ENCODE measurements at places on chromosomes 3 and 15.
A peak's percentile ranks its signal among the peaks of the same experiment; 100 is the strongest.

GRCh38 chr3:45906681-45907407 lies 20.5 kb downstream of the CCR9 start:
- no peak for DNase-seq

DNA sequence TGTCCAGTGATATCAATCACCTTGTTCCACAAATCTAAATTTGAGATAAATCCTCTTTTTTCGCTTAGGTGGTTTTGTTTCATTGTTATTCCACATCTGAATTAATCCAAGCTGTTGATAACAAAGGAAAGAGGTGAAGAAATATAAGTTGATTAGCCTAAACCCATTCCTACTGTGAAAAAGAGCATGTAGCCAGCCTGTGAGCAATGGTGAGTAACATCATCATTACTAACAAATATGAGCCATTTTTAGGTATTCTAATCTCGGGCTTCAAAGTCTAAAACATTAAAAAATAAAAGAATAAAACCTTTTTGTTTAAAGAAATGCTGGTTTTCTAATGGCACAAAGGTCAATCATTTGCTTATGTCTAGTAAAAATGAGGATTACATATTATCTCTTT lies 52.1 kb upstream of the P3H2 start:
- DNase-seq, result no peak

DNA sequence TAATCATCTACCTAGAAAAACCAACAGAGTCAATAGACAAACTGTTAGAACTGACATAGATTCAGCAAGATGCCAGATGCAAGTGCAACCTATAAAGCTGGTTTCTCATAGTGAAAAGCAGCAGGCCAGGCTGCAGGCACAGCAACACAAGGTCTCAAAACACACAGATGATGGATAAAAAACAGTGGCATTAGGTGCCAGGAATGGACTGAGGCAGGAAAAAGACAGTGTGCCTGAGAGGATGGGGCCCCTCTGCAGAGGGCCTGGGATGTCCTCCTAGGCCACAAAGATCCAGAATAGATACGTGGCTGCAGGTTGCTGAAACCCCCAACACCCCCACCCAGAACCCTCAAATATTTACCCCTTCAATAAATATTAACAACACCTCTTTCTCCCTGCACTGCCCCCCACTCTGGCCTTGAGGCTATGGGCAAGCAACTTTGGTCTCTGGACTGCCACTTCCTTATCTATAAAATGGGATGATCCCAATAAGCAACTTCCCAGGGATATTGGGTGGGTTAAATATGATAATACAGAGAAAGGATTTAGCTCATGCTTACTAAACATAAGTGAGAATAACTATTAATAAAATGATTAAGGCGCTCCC lies 35.2 kb upstream of the FGD5 start:
- DNase-seq, result no peak

DNA sequence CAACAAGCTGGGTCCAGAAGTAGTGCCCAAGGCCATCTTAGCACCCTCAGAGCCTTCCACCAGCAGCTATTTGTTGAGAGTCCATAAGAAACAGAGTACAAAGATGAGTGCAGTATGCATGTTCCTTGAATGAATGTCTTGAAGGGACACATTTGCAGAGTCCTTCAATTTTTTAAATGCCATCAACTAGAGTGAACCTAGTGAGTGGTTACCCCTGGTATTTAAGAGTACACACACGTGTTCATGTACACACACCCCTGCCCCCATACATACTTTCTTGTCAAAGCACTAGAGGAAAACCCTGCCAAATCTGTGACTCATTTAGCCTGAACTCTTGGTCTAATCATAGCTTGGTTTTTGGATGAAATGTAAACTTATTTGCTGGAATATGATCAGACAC lies 84.5 kb upstream of the GALNT15 start:
- no peak for DNase-seq

- no peak for DNase-seq
Measured at GRCh38 chr3:128367761-128368160, 98.9 kb downstream of the DNAJB8 start.

GRCh38 chr3:77038468-77038929 lies 1.4 kb upstream of the ROBO2 start:
- peak; percentile 84 for DNase-seq

DNA sequence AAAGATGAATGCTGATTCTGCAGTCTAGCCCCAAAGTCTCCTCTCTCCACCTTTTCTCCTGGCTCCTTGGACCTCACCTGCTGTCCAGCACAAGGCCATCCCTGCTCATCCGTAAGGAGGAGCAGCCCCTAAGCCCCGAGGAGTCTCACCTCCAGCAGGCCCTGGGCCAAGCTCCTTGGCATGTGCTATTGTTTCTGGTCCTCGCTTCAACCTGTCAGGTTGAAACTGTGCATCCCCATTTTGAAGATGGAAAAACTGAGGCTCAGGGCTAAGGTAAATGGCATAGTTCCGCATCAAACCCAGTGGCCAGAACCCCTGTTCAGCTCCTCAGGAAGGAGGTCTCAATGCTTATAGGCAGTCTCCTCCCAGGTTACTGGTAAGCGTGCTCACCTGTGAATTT lies 26.1 kb downstream of the CHDH start:
- DNase-seq, result no peak

GRCh38 chr3:97821287-97821773 lies 481 bp upstream of the CRYBG3 start:
- no peak for DNase-seq

DNA sequence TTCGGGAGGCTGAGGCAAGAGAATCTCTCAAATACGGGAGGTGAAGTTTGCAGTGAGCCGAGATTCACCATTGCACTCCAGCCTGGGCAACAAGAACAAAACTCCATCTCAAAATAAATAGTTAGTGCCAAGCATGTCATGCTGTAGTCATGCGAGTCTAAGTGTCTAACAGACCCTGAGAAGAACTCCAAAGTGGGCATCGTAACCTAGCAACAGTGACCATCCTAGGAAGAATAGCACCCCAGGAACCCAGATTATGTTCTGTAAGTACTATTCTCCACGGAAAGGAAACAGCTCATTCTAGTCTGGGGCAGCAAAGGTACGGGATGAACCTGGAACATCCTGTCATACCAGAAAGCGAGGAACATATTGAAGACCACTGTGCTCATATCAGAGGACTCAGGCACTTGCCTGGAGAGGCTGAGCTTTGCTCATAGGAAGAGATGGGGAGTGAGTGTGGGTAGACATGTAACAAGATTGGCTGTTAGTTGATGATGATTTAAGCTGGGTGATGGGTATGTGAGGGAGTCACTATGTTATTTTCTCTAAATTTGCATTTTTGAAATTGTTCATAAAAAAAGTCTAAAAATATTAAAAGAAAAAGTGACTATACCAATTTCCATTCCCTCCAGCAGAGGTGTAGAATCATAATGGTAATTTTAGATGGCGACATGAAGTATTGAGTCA lies 31.7 kb downstream of the BCL2L10 start:
- DNase-seq, result no peak

- no peak for DNase-seq
Measured at GRCh38 chr3:46913644-46914043, 36.1 kb downstream of the PTH1R start.

- no peak for DNase-seq
Measured at GRCh38 chr15:90637693-90638092, 79.5 kb upstream of the BLM start.

DNA sequence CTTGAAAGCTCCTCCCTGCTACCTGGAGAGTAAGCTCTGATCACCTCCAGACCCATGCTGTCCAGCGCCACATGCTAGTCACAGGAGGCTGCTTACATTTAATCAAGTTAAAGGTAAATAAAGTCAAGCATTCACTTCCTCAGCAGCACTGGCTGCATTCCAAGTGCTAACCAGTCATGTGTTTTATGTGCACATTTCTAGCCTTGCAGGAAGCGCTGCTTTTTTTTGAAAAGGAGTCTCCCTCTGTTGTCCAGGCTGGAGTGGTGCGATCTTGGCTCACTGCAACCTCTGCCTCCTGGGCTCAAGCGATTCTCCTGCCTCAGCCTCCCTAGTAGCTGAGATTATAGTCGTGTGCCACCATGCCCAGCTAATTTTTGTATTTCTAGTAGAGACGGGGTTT lies 279.2 kb downstream of the GABRG3 start:
- no peak for DNase-seq

- DNase-seq, result no peak
Measured at GRCh38 chr15:90018216-90018831, 17.2 kb downstream of the ZNF710 start.

- DNase-seq, result no peak
Measured at GRCh38 chr3:148329481-148330235, 368.0 kb upstream of the AGTR1 start.

DNA sequence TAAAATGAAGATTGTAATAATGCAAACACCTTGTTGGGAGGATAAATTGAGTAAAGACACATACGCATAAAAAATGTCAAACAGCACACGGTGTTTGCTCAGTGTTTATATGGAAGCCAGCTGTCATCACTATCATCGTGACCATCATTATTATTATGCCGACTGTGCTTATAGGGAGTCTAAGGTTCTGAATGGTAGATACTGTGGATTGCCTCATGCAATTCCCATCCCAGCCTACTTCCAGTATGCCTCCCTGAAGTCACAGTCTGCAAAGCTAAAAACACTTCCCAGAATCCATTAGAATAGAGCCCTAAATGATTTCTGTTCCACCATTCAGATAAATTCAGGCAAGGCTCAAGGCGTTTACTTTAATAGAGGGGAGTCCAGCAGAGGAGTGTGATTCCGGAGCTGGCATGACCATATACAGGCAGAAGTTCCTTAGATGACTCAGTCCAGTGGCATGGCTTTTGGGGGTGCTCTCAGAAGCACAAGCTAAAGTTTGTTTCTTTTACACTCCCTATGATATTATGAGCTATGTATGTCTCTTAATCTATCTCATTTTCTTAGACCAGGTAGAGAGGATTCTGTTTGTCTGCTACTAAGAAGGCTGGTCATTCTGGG lies 148.7 kb downstream of the MEX3B start:
- no peak for DNase-seq

- DNase-seq, result no peak
Measured at GRCh38 chr3:49689046-49689907, at the start of the genes MST1 and RNF123. Gene MST1, minus strand, starts transcription at chr3:49689474. Its CDS starts 783 bp downstream, at chr3:49688691. Gene RNF123, plus strand, starts transcription at chr3:49689557. Its CDS starts 1,609 bp downstream, at chr3:49691166.

GRCh38 chr3:159319156-159319555 lies 517.3 kb downstream of the MFSD1 start:
- DNase-seq, result peak; percentile 1

- no peak for DNase-seq
Measured at GRCh38 chr3:25495726-25496253, 67.7 kb downstream of the RARB start.

GRCh38 chr3:7385635-7386034 lies 524.7 kb downstream of the GRM7 start:
- DNase-seq, result no peak

DNA sequence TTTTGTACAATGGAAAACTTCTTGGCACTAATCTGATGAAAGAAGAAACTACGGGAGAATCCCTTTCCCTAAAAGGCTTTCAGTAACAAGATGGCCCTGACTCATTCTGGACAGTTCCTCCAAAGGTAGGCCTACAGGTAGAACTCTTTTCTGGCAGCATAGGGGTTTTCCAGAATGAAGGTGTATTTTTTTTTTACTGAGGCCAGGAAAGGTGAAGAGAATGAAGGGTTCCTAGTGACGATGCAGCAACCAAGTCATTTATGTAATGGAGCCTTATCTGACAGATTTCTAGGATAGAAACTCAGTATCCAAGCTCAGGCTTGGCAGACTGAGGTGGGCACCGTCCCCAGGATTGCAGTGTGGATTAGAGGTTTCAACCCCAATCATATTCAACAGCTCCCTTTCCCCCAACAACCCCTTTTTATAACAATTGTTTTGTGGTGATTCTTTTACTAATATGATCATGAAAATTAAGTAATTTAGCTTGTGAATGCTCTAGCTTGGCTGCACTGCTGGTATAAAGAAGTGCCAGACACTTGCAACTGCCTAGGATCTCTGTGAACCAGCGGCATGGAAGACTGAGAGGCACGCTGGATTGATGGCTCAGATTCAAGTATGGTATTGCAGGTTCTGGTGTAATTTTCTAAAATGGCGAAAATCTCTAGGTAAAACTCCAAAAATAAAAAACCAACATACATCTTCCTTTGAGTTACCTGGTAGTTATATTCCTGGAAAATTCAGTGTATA lies 8.7 kb upstream of the TRIM69 start:
- no peak for DNase-seq

GRCh38 chr3:194205675-194206133 lies 69.8 kb downstream of the HES1 start:
- DNase-seq, result no peak

- no peak for DNase-seq
Measured at GRCh38 chr15:46778876-46779275, 938.4 kb upstream of the SEMA6D start.

DNA sequence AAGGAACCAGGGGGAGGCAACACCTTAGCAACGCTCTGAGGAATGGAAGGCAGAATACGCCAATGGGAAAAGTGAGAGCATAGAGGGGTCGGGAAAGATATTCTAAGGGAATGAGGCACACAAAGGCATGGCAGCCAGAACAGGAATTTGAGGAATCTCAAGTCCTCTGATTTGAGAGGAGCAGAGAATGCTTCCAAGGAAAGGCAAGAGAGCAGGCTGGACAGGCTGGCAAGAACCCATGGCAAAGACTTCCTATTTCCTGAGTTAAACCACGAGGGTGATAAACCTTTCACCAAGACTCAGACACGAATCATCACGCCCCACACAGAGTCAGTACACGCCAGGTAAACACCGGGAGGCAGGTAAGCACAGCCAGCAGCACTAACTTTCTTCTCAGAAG lies 109.8 kb downstream of the IGF2BP2 start:
- no peak for DNase-seq

DNA sequence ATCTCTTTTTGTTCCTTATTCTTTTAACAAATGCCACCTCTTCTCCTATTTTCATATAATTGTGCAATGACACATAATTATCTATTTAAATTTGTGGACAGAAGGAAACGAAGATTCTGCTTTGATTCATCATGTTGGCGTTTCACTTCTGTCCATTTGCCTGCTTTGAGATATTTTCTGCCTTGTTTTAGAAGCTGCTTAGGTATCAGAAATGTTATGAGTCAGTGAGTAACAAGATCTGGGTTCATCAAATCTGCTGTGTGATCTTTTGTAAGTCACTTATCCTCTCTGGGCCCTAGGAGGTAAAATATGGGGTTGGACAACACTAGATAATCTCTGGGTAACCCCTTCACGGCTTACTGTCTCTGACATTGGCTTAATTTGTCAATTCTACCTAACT lies 7.3 kb upstream of the MINDY4B start:
- DNase-seq, result no peak

GRCh38 chr3:134132961-134133360 lies 103.2 kb upstream of the SLCO2A1 start:
- no peak for DNase-seq

Measured in midbrain (tissue), 1 donor.